ENCODE measurements at places on chromosomes 6 and 20.

- DNase-seq = no peak
Measured at GRCh38 chr20:20834008-20834407, 121.6 kb upstream of the RALGAPA2 start.

GRCh38 chr20:41426086-41426830 is 59.6 kb upstream of the EMILIN3 start:
- DNase-seq = no peak

DNA sequence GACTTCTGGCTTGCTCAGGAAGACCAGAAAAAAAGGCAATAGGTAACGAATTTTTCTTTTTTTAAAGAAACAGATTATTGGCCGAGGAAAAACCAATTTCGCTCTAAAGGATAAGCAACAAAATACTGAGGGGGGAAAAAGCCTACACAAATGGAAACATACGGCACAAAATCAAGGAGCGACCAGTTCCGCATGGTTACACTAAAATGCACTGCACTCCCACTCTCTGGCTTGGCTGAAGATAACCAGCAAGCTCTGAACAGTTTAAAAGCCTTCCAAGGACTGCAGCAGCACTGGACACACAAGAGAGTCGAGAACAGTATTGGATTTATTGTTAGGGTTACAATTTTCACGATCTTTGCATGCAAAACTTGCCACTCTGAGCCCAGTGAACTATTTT is 881 bp upstream of the MAP7 start:
- DNase-seq = no peak

DNA sequence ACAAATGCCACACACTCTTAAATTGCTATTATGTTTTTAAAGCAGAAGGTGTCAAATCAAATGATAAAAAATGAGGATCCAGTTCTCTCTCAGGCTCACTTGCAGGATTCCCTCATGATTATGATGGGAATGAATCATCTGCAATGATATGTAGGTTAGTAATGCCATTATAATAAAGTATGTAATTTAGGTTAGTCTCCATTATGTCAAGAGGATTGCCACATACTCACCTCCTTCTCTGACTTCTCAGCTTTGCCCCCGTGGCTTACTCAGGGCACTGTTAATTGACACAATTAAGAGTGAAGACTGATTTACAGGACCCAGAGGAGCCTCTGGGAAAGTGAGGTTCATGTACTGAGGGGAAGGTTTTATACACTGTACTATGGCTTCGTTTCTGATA is 591.7 kb upstream of the NRSN1 start:
- no peak for DNase-seq

DNA sequence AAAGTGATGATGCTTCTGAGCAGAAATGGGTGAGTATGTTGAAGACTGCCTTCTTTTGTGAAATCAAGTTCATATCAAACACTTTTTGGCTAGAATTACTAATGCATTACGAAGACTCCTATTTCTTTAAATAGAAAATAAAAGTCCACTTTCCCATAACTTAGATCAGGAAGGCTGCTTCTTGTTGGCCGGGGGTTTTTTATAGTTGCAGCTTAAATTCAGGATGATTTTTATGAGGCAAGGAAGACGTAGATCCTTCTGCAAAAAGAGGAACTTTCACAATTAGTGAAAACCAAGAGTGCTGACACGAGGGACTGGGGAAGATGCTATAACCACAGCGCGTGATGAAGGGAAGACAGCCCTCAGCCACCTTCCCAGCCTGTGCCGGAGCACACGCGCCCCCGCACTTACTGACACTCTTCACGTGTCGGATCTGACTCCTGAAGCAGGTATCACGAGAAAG is 206.1 kb upstream of the PRDM1 start:
- DNase-seq = no peak

- no peak for DNase-seq
Measured at GRCh38 chr20:40639132-40639531, 49.9 kb downstream of the MAFB start.

GRCh38 chr6:4220558-4220957 is 85.2 kb upstream of the ECI2 start:
- no peak for DNase-seq

- DNase-seq = peak; percentile 43
Measured at GRCh38 chr6:13614126-13614925, 809 bp upstream of the NOL7 start.

DNA sequence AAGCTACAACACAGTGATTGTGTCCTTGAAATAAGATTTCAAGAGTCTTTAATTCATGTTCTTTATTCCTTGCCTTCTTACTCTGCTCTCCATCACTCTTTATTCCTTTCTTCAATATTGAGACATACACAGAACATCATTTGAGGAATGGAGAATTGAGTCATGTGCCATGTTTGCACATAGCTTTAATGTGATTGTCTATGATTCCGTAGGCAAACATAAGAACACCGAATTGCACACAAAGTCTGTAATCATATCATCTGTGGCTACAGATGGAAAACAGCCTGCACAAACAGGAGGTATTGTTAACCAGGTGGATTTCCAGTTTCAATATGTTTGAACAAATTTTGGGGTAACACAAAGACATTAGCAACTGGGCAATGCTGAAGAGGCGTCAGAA is 571.6 kb upstream of the GJE1 start:
- peak; percentile 31 for DNase-seq

DNA sequence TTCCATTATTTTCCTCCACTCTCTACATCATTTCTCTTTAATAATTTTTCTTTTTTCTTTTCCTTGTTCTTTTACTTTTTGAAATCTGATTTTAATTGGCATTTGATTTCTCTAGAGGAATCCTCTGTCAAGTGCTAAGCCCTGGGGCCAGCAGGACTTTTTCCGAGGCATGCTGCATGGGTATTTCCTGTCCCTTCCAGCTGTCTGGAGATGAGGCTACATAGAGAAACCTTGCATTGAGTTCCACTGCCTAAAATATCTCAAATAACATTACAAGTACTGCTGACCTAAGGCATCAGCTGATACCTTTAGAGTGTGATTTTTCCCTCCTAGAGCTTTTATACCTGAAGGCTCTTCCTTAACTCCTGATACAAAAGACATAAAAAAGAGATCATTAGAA is 6.2 kb downstream of the RNF217 start:
- no peak for DNase-seq
